Stimulated activated CD8-positive, alpha-beta memory T cell treated with anti-CD3 and anti-CD28 coated beads, Interleukin-7, amount 100 ng/mL, for 48 hours (primary cell): ENCODE measurements at places on chromosomes 2 and 18.

DNA sequence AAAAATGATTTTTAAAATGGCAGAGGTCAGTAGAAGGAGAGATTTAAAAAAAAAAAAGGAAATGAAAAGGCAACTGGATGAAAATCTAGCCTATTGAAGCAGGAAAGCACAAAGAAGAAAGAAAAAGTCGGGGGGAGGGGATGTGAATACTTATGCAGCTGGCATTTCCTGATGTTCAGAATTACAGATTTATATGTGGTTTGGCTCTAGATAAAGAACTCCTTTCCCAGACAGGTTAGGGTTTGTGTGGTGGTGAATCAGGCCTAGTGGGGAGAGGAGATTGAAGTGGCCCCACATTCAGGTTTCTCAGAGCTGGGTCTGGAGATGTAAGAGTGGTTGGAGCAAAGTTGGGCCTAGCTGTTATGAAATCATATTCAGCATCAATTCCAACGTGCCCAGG, 394.4 kb downstream of the FIGN start:
- DNase-seq = no peak

DNA sequence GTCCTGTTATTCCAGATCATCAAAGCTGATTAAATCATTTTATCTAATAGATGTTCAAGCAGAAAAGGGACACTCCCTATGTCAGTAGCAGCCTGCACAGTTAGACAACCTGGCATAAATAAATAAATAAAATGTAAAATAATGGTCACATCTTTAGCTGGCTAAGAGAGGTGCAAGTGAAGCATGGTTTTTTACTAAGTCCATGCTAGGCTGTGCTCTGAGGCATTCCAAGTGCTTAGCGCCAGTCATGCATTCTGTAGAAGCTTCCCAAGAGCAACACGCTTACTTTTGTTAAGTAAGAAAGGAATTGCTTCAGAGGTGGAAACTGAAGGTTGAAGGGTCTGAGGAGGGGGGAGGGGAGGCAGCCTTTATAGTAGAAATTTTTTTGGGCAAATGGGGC, 351.2 kb downstream of the CDH2 start:
- DNase-seq = no peak

DNA sequence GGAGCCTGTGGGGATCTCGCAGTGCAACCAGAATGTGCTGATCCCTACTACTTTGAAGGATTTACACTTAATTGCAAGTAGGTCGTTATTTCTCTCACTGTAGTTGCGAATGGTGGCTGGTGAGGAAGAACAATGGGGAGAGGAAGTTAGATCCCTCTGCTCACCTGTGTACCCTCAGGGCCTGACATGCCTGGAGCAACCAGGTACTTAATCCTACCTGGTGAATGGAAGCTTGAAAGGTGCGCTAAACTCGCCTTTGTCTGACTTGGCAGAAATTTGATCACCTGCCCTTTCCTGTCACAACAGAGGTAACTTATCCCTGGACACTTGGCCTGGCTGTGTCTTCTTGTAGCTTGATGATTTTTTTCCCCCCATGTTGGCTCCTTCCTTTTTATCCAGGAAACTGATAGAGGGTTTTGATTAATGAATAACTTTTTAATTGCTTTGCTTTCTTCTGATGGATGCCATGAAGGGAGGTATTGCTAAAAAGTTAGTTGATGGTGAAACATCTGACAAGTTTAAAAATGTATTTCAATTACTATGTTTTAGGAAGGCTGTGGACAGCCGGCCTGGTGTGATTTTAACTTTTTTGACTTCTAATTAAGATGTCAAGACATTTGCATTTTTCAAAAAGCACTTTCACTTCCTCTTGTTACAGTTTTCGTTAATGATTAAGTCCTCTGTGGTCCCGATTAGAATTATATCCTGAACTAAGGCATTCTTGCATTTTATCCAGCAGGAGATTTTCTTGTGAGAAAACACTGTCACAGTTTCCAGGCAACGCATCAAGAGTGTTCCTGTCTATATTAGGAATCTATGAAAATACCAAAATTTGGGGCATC, 9.2 kb downstream of the SGPP2 start:
- DNase-seq = no peak

- DNase-seq = no peak
Measured at GRCh38 chr2:239360421-239361310, 40.2 kb downstream of the HDAC4 start.

DNA sequence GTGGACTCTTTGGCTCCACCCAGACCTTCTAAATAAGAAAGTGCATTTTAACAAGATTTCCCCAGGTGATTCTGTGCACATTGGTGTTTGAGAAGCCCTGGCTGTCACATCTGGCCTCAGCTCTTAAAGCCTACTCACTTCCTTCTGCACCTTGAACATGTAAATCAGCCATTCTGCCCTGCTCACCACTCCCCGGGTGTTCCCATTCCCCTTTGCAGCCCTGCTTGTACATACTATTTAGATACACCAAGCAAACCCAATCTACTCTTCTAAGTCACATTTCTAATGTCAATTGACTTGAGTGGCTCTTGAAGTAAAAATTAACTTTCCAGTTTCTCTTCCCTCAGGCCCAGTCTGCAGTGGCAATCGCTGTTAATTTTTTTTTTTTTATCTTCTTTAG, 13.1 kb upstream of the SCN1A start:
- DNase-seq = no peak

GRCh38 chr2:102436323-102436722, 13.4 kb downstream of the IL18RAP start:
- no peak for DNase-seq

GRCh38 chr2:46569061-46569560, 89.7 kb downstream of the TMEM247 start:
- DNase-seq = no peak

- peak; percentile 86 for DNase-seq
Measured at GRCh38 chr2:8680822-8681760, 765 bp upstream of the ID2 start.

- no peak for DNase-seq
Measured at GRCh38 chr2:119224391-119225104, 914 bp downstream of the STEAP3 start.

DNA sequence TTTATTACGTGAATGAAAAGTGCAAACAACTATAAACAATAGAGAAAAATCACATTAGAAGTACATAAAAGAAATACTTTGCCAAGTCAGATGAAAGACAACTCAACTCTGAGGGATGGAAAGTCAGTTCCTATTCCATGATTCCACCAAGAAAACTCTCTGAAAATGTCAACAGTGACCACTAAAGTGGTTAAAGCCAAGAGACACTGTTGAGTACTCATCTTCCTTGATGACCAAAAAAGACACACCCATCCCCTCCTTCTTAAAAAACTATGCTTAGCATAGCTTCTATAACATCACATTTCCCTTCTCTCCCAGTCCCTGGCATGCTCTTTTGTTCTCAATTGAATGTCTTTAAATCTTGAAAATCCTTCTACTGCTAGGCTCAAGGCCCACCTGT, 160.0 kb downstream of the TCF4 start:
- no peak for DNase-seq

DNA sequence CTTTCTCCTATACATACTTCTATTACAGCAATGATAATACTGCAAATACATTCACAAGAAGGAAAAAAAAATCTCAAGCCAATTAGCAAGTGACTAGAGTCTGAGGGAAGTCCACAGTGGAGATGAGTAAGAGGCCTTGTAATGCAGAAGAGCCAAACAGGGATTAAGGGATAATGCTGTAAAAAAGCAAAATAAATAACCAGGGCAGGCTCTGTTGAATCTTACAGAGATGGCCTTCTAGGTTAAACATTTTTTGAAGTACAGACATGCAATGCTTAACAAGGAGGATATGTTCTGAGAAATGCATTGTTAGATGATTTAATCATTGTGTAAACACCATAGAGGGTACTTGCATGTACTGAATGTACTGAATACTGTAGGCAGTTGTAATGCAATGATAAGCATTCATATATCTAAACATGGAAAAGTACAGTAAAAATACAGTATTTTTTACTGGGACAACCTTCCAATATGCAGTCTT, 122.1 kb upstream of the RMDN2 start:
- DNase-seq = no peak

DNA sequence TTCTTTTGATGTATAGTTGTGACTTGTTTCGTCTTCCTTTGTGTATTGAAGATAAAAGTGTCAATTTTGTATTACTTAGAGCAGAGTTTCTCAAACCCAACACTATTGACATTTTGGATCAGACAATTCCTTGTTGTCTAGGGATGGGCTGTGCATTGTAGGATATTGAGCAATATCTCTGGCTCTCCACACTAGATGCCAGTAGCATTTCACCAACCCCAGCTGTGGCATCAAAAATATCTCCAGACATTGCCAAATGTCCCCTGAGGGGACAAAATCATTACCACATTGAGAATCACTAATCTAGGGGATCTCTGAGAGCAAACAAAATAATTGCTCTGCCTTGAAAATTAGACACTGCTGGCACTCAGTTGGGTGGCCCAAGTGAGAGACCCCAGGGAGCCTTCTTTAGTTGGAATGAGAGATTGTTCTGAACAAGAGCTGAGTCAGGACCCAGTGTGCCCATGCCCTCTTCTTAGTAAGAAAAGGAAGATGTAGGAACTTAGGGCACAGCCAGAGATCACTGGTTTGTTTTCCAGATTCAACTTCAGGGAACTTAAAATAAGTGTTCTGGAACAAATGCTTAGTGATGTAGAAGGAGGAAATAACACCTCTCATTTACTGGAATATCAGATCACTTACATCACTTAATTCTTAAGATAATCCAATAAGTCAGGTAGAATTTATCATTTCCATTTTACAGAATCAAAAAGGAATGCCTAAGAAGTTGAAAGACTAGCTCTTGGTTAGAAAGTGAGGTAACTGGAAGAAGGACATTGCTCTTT, 466.6 kb upstream of the TNP1 start:
- DNase-seq = no peak
